ENCODE measurements at places on chromosomes 5 and 9. TPM values are rescaled to one million over a fixed set of nuclear protein-coding genes. Genes with fewer than 3 reads are reported as not detected.
A peak's percentile ranks its signal among the peaks of the same experiment; 100 is the strongest.

The C9orf153 gene
- under 0.01 TPM for total RNA-seq

The GRXCR2 gene
- total RNA-seq, result not detected

- no peak for DNase-seq
Measured at GRCh38 chr9:122551371-122551770, 1.5 kb upstream of the OR1N2 start.

GRCh38 chr9:71607461-71607881 is 160.8 kb downstream of the CEMIP2 start:
- peak; percentile 48 for DNase-seq

- no peak for DNase-seq
Measured at GRCh38 chr5:131305138-131305689, 41.4 kb downstream of the CDC42SE2 start.

GRCh38 chr9:120928015-120928482 is 1.5 kb upstream of the TRAF1 start:
- DNase-seq, result no peak

GRCh38 chr5:179716286-179716685 is 16.3 kb upstream of the MAML1 start:
- no peak for DNase-seq

- no peak for DNase-seq
Measured at GRCh38 chr9:95204710-95205109, 112.8 kb downstream of the FANCC start.

DNA sequence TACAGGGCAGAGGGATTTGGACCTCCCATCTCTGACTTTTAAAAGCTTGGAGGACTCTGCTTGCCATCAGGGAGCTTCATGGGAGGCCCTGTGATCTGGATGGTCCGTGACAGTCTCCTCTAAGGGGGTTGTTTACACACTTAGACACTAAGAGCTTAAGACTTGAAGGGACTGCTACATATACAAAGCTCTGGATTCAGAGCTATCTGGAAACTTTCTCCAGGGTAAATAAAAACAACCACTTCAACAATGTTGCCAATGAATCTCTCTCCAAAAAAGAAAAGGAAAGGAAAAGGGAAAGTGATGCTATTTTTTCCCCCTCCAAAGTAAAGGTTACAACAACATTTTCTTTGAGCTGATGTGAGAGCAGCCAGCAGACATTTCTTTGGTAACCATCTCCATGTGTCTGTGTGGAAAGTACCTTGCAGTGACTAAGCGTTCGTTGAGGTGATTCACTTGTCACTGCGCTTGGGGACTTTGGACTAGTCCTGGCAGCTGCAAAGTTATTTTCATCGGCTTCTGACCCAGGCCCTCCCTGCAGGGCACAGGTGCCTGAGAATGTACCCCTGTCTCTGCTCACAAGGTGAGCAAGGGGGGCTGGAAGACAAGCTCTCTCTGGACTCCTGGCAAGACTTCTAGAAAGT is 262.1 kb upstream of the KLF4 start:
- peak; percentile 62 for DNase-seq

DNA sequence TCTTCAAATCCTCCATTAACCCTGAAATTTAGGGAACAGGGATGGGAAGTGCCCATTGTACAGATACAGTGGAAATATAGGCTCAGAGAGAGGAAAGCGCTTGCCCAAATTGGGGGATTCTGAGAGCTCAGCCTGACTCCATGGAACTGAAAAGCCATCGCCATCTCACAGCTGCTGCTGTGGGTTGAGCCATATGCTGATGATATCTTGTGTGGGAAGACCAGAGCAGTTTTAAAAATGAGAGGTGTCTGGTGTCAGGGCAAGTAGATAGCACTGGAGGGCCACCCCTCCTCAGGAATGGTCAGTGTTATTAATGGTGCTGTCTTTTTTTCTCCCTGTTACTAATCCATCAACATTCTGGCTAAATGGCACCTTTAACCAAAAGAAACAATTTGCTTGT is 50.9 kb upstream of the C5orf58 start:
- DNase-seq, result no peak

- no peak for DNase-seq
Measured at GRCh38 chr5:83744821-83745220, 24.2 kb upstream of the HAPLN1 start.

The GPR150 gene
- total RNA-seq, result 0.29 TPM

GRCh38 chr9:87675906-87676515 is 49.9 kb upstream of the CTSL start:
- DNase-seq, result no peak

DNA sequence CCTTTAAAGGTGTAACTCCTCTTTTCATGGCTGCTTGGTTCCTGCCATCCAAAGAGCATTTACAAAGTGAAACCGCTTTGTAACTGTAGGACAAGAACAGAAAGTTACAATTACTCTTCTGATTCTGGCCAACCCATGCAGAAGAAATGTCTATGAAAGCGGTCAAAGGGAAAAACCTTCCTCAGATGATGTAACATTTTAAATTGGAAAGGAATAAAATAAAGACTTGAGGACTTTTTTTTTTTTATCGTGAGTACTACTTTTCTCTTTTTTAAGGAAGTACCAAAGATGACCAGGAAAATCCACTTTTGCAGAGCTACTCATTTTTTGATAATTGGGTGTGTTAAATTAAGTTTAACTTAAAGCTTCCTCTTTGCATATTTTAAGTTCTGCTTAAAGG is 13.0 kb upstream of the C9orf72 start:
- DNase-seq, result no peak

The SPAG8 gene
- 2.2 TPM for total RNA-seq

DNA sequence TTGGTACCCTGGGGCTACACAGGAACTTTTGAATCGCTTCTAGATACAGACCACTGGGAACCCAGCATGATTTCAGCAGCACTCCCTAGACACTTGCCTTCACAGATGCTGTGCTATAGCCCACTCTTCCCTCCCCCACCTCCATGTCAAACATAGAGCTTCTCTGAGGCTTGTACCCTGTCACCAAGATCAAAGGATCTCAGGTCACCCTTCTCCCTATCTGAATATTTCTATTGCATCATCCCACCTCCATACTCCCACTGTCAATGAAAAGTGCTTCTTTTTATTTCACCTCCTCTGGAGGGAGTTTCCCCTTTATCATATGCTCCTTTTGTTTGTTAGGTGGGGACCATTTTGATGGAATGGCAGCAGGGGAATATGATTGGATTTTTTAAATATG is 29.2 kb upstream of the PHF24 start:
- no peak for DNase-seq

- peak; percentile 74 for DNase-seq
Measured at GRCh38 chr9:131951905-131952304, 127.8 kb downstream of the MED27 start.

The IL4 gene
- not detected for total RNA-seq

The HTR4 gene
- not detected for total RNA-seq

The SFXN1 gene
- 38.3 TPM for total RNA-seq

DNA sequence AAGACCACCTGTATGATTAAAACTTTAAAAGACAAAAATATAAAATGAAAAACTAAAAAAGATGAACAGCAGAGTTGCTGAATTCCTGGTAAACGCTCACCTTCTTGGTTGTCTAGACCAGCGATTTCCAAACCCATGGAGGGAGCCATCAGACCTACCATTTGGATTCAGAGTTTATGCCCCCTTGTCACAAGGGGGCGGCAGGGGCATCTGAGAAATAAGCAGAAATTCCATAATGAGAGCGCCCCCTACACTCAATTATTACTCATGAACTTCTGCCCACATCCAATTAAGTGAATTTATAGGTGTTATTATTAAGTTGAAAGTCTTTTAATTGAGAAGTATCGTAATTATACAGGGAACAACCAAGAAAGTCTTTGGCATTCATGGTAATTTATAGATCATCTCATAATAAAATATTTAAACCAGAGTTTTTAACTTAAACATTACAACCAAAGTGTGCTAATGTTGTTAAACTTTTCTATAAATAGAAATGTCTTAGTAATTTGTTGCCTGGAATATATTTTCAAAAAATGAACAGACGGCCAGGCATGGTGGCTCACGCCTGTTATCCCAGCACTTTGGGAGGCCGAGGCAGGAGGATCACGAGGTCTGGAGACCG is 35.2 kb upstream of the SPATA31C2 start:
- DNase-seq, result peak; percentile 75

GRCh38 chr9:15856591-15856990 is 303.7 kb downstream of the CCDC171 start:
- DNase-seq, result no peak

DNA sequence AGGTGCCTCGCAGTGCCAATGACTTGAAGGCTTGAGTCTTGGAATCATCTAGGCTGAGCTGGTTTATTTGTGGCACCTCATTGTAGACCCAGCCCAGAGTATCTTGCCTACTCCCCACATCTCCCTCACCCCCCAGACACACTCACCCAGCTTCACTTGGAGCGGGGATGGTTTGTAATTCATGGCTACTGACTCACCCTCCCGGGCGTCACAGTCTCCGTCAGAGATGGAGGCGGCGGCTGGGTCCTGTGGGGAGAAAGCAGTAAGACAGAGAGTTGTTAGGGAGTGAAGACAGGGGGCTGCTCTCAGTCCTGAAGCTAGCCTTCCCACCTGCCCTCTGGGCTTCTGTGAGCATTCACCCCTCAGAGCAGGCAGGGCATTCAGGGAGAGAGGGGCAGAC is 29.0 kb upstream of the MYORG start:
- DNase-seq, result peak; percentile 98

DNA sequence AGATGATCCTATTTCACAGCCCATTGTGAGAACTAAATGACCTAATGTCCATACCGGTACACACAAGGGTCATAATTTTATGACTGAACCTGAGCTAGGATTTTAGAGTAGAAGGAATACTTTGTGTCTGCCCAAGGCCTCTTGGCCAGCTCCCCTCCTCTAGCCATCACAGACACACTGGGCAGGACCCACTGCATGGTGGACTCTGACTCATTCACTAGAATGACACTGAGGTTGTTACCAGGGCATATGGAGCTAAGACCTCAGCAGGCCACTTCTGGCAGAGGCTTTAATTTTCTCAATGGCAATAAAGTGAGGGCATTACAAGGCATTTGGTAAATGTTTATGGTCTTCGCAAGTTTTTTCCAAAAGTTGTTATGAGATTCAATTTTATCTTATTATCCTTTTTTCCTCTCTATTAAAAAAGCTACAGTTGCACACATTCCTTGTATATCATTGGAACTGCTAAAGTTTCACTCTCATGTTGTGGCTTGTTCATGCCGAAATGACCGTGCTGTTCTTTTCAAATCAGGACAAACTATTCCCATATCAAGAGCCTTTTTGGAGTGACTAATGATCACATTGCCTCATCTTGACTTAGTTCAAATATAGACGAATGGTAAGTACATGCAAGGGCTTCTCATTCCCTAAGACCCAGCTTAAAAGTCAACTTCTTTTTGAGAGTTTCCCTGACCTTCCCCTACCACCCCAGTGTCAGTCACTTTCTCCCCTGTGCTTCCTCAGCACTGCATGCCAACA is 595.7 kb downstream of the ACTL7B start:
- DNase-seq, result peak; percentile 79

- DNase-seq, result no peak
Measured at GRCh38 chr5:133933670-133934295, 34.6 kb downstream of the C5orf15 start.

DNA sequence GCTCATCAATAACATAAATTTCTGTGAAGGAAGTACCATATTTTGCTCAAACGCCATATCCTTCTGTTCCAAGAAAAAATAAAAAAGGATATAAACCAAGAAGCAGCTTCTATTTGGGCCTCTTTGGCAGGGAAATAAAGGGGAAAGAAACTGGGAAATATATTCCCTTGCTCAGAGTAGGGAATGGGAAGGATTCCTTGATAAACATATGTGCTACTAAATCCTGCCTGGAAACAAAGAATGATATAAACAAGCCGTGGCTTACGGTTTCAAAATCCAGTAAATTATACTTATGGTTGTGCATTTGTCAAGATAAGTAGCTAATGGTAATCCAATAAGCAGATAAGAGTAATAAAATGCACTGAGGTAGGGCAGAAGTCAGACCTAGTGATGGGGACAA is 481.6 kb downstream of the NTRK2 start:
- DNase-seq, result no peak

GRCh38 chr5:173928871-173929574 is 40.9 kb downstream of the CPEB4 start:
- no peak for DNase-seq

GRCh38 chr9:104987743-104988142 is 59.8 kb upstream of the ABCA1 start:
- no peak for DNase-seq

The ARL14EPL gene
- total RNA-seq, result not detected

DNA sequence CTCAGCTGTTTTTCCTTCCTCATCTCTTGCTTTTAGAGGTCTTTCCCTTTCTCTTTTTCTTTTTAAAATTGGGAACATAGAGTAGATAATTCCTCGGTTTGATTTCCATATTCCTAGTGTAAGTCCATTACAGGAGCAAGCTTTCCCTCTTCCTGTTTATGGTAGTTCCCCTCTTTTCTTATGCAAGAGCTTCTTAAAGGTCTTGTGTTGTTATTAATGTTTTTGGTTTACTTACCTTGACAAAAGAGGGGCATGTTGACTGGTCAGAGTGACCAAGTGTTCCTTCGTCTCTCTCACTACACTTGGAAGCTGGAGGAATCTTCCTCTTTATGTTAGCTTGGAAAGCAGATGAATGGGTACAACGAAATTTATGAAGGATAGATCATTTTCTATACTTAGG is 8.3 kb downstream of the ATG10 start:
- DNase-seq, result no peak

GRCh38 chr5:56766926-56767325 is 48.4 kb upstream of the MAP3K1 start:
- no peak for DNase-seq

The SOWAHA gene
- under 0.01 TPM for total RNA-seq

DNA sequence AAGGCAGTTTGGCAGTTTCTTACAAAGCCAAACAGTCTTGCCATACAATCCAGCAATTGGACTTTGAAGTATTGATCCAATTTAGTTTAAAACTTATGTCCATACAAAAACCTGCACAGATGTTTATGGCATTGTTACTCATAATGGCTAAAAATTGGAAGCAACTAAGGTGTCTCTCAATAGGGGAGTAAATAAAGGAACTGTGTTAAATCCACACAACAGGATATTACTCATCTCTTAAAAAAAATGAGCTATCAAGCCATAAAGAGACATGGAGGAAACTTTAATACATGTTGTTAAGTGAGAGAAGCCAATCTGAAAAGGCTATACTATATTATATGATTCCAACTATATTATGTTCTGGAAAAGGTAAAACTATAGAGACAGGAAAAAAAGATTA is 313.6 kb upstream of the CD180 start:
- DNase-seq, result no peak

The UNC5A gene
- not detected for total RNA-seq

- no peak for DNase-seq
Measured at GRCh38 chr5:72296256-72296655, 23.8 kb downstream of the MRPS27 start.

The SPATA31E1 gene
- total RNA-seq, result not detected
